Stimulated activated CD8-positive, alpha-beta memory T cell treated with anti-CD3 and anti-CD28 coated beads, Interleukin-12 subunit alpha, Interleukin-12 subunit beta, amount 100 ng/mL, for 1 hour (primary cell): ENCODE measurements at places on chromosomes 4 and X.

DNA sequence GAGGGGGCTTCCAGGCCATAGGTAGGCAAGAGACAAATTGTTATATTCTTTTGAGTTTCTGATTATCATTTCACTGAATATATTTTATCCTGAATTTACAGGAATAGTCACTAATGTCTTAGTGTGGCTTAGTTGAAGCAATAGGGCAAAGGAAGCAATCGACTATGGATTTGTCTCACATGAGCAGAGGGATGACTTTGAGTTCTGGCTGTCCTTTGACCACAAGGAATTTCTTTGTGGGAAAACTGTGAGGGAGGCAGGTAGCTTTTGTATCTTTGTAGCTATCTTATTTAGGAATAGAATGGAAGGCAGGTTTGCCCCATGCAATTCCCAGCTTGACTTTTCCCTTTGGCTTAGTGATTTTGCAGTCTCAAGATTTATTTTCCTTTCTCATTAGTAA, 207.3 kb upstream of the ANXA10 start:
- DNase-seq: no peak

DNA sequence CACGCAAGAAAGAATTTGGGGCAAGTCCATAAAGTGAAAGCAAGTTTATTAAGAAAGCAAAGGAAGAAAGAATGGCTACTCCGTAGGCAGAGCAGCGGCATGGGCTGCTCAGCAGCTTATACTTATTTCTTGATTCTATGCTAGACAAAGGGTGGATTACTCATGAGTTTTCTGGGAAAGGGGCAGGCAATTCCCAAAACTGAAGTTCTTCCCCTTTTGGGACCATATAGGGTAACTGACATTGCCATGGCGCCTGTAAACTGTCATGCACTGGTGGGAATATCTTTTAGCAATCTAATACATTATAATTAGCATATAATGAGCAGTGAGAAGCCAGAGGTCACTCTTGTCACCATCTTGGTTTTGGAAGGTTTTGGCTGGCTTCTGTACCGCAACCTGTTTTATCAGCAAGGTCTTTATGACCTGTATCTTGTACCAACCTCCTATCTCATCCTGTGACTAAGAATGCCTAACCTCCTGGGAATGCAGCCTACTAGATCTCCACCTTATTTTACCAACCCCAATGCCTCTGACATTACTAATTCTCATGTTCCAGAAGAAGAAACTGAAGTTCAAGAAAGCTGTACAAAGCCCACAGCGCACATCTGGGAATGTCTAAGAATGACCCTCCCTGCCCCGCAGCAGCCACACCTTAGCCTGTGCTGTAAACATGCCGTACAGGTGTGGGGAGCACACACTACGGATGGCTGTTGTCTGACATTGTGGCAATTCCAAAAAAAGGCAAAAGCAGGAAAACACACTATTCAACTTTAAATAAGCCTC, 18.6 kb downstream of the RXFP1 start:
- DNase-seq: no peak

- DNase-seq: no peak
Measured at GRCh38 chr4:162797108-162797507, 369.6 kb downstream of the NAF1 start.

- no peak for DNase-seq
Measured at GRCh38 chrX:69022430-69022829, 142.8 kb downstream of the PJA1 start.

GRCh38 chrX:143500751-143501150, 16.5 kb downstream of the SPANXN3 start:
- no peak for DNase-seq

DNA sequence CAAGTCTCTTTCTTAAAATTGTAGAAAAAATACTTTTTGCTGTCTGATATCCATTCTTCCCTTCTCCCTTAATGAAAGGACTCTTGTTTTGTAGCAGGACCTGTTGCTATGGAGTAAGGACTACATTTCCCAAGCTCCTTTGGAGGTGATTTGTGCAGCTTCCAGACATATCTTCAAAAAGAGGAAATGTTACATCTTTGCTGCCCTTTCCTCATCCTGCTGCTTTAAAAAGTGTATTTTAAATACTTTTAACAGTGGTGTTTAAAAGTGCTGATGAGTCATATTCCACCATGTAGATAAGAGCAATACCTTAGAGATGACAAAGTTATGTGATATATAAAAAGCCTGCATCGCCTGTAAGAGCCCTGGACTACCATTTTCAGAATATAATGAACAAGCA, 98.7 kb downstream of the CFAP299 start:
- no peak for DNase-seq

DNA sequence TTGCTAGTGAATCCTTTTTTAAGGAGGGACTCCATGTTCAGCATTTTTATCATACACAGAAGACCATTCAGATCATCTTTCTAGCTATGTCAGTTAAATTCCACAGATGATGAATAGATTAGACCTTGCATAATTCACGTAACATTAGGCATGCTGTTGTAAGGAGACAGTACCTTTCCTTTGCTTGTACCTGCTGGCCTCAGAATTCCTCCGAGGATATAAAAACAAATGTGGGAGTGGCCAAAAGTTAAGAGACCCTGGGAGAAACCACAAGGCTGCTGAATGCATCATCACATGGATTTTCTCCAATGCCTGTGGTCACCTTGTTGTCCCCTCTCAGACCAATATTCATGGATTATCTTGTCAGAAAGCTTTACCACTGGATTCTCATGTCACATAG, 201.4 kb downstream of the MAGEB17 start:
- no peak for DNase-seq

GRCh38 chr4:163540977-163541376, 46.5 kb downstream of the TMA16 start:
- no peak for DNase-seq

GRCh38 chr4:2048831-2049230, 10.3 kb upstream of the NAT8L start:
- DNase-seq: no peak

GRCh38 chr4:90220459-90220858, 93.3 kb downstream of the CCSER1 start:
- DNase-seq: no peak

DNA sequence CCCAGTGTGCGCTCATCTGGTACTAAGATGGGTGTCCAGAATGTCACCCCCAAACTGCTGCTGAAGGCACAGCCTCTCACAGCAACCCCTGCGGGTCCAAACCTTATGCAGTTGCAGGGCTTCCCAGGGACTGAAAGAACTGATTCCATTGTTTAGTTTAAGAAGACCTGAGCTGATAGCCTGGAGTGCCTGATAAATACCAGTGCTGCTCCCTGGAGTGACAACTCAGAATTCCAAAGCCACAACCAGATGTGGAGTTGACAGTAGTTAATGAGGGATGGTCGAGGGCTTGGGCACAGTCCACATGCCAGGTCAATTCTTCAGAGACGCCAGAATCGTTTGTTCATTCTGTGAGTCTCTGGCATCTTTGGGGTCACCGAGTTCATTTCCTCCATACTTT, 71.2 kb downstream of the LNX1 start:
- DNase-seq: no peak

DNA sequence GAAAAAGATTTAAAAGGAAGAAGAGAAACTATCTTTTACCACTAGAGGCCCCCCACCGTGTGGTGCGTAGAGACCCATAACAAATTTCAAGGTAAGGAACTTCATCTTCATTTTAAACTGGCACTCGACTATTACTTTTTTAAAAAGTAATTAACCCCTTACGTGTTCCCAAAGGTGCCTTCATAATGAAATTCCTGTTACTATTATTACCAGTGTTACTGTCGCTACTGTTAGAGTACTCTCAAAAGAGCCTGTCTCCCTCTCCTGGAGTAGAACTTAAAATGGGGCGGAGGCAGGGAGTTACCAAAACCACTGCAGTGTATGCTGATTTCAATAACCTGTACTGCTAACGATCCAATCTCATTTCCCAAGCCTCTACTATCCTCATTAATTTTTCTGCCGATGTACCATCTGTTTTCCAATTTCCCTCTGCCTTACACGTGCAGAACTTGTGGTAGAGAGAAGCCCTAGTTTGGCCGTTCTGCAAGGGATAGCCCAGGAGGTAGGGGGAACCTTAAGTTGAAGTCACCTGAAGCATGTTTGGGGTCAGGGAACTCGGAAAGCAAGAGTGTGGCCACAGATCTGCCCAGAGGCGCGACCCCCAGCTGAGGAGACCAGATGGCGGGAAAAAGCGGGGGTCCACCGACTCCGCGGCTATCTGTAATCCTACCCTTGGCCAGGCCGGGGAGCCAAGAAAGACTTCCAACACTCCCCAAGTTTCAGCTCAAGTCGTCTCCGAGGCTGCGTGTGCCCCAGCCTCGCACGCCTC, 720 bp upstream of the STK26 start:
- DNase-seq: no peak

DNA sequence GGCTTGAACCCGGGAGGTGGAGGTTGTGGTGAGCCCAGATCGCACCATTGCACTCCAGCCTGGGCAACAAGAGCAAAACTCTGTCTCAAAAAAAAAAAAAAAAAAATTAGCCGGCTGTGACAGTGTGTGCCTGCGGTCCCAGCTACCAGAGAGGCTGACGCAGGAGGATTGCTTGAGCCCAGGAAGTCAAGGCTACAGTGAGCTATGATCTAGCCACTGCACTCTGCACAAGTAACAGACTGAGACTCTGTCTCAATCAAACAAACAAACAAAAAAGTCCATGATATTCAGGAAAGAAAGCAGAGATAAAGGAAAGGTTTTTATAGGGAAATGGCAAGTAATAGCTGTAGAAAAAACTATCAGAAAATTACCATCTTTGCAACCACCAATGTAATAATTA, 2.1 kb upstream of the LAGE3 start:
- no peak for DNase-seq

GRCh38 chrX:10474913-10475568, 145.3 kb downstream of the MID1 start:
- no peak for DNase-seq

DNA sequence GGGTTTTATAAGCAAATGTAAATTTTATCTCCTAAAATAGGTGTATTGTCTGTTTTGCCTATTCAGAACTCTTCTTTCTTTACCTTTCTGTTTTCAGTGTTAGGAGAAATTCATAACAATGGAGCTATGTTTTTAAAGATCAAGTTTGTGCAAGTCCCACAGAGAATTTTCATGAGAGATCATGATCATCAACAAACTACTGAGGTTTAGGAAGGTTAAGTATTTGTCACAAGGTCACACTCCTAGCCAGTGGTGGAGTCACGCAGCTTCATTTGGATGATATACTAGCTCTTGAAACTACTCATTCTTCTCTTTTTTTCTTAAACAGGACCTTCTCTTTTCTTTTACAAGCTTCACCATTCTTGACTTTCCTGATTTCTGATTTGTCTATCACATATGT, 892.6 kb upstream of the FRG1 start:
- no peak for DNase-seq

DNA sequence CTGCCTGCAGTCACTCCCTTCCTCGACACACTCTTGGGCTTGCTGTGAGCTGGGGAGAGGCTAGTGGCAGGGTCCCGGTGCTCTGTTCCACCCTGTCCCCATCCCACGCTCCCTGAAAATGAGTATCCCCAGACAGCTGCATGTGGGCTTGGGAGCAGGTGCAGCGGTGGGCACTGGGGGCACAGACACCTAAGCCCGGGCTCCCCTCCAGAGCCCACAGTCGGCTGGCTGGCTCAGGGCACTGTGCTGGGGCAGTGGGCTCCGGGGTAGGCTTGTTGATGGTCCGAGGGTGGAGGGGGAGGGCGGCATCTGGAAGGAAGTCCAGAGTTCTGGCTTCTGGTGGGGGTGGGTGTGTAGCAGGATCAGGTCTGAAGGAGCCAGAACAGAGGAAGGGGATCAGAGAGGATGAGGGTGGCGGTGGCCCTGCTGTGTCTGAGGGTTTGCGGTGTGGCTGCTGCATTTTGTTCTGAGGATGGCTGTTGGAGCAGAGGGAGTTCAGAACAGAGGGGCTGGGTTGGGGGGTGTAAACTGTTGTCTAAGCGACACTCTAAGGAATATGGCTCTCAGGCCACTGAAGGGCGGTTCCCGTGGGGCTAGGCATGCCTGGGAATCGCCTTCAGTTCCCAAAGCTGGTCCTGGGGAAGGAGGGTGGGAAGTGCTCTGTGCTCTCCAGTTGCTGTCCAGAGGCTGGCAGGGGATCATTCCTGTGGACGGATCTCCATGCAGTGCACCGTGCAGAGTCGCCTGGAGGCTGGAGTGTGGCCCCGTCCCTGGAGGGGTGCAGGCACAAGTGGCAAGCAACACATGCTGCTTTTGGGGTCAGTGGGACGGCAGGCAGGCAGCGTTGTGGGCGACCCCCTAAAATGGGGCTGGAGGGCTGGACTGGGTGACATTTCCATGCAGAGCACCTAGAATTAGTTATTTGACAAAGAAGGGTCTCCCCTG, 114.0 kb downstream of the SORCS2 start:
- no peak for DNase-seq

DNA sequence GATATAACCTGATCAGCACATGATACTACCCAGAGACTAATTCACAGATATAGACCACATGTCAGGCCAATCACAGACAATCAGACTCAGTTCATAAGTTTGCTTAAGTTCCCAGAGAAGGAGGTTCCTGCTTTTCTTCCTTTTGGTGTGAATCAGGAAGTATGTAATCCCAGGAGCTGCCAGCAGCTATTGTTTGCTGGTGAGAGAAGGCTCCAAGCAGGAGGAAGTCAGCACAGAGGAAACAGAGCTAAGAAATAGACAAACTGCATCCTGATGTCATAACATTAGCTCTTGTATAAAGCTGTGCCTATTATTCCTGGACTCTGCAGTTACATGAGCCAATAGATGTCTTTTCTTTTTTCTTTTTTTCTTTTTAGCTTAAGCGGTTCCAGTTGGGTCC, 50.9 kb downstream of the UCHL1 start:
- no peak for DNase-seq

- no peak for DNase-seq
Measured at GRCh38 chr4:32735856-32736590, 2015.9 kb downstream of the PCDH7 start.

DNA sequence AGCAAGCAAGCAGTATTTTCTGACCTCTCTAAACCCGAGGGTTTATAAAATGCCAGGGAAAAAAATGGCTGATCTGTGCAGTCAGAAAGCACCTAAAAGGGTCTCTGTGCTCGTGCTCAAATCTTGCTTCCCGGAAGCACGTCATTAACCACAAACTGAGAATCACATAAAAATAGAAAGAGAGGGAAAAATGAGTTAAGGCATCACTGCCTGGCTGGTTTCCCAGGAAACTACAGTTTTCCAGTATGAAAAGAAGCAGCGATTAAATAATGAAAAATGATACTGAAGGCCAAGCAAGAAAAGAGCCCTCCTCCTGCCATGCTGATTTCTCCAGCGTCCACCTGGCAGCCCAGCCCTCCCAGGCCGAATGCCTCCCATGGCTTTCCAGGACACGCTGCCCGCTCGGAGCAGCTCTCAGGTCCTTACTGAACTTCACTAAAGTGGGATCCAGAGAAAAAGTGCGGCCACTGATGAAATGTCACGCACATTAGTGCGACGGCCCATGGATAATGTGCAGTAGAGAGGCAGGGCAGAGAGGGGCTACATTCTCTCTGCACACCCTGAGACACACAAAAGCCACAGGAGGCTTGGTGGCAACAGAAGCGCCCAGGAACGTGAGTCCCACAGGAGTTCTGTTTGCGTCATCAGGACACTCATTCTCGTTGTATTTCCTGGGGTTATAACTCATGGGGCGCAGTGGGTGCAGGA, 80.4 kb downstream of the WFS1 start:
- DNase-seq: no peak
